ENCODE measurements at places on chromosomes 6 and 20.

DNA sequence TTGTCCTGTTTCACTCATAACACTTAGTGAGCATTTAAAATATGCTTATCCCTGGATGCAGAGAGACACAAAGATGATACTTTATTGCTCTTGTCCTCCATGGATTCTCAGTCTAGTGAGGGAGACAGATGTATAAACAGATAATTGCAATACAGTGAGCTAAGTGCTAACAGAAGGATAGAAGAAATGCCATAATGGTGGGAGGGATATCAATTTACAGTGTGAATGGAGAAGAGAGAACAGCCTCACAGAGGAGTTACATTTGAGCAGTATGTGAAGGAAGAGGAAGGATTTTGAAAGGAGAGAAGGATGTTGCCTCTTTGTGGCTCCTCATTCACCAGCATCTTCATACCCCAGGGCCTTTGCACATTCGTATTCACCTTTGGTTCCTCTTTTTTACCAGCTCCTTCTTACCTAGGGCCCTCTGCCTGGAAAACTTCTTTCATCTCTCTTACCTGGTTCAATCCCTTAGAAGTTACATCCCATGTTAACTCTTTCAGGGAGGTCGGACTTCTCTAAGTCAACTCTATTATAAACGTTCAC lies 341.7 kb downstream of the PRL start:
- no peak for DNase-seq

DNA sequence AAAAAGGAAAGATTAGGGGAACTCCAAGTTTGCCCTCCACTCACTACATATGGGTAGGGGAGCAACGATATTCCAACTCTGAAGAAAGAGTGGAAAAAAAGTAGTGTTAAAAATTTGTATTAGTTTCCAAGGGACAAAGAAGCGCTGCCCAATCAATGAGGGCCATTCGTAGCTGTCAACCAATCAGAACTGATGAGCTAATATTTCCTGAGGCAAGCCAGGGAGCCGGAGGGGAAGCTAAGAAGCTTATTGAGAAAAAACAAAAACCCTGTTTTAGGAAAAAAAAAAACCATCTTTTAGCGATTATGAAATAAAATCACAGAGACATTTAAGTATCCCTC lies 59.5 kb downstream of the TRIM38 start:
- peak; percentile 70 for DNase-seq

DNA sequence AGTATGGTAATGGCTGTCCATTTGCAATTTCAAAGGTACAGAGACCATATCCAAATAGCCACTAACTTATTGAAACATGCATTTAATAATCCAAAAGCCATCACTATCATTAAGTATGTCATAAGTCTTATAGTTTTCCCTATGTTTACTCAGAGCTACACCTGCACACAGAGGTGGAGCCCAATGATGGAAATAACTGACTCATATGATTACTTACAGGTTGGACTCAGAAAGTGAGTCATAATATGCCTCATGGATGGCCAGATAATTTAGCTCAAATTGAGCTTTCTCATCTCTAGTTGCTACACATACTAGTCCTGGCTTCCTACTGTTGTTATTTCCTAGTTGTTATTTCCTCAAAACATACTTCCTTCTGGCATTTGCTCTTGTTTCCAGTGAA lies 104.4 kb upstream of the KHDRBS2 start:
- DNase-seq, result no peak

DNA sequence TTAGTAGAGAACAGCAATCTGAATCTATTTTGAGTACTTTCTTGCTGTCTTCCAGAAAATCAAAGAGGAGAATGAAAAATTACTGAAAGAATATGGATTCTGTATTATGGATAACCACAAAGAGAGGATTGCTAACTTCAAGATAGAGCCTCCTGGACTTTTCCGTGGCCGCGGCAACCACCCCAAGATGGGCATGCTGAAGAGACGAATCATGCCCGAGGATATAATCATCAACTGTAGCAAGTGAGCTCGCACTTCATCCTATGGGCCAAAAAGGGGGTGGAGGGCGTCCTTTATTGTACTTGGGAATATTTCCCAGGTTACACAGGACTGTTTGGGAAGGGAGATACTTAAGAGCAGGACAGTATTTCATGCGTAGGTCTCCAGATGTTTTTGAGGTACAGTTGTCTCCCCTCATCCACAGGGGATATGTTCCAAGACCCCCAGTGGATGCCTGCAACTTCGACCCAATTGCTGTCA lies 37.3 kb upstream of the PLCG1 start:
- DNase-seq, result no peak

GRCh38 chr6:40252531-40253258 lies 318.4 kb upstream of the MOCS1 start:
- DNase-seq, result no peak

DNA sequence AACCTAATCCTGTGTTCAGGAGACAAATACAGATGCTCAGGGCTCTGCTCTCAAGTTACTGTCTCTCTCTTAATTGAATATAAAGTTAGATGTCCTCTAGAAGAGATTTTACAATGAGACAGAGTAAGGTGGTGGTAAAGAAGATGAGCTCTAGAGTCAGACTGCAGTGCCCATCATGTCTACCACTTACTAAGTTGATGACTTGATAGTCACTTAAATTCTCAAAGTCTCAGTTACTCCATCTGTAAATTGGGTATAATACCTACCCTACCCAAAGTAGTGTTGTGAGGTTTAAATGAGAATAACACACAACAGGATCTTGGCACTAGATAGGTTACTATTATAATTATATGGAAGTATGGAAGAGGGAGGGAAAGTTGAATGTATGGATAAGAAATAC lies 1.6 kb downstream of the DHX35 start:
- no peak for DNase-seq

DNA sequence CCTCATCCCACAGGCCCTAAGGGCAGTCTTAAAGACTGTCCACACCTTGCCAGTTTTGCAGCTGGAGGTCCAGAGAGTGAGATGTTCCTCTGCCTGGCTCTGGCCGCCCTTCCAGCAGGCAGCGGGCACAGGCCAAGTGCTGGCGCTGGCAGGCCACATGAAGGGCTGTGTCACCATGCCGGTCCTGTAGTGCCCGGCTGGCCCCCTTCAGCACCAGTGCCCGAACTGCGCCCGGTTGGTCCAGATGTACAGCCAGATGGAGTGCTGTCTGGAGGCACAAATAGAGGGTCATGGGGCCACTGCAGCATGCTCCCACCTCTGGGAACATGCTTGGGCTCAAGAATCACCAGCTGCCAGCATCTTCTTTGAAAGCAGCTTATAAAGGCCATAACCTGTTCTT lies 3.8 kb downstream of the NFKBIE start:
- no peak for DNase-seq

Data from CD4-positive, alpha-beta T cell treated with Interleukin-12 subunit alpha and Interleukin-12 subunit beta, for 1 hour (primary cell).